ENCODE measurements at places on chromosomes 3 and 15.

DNA sequence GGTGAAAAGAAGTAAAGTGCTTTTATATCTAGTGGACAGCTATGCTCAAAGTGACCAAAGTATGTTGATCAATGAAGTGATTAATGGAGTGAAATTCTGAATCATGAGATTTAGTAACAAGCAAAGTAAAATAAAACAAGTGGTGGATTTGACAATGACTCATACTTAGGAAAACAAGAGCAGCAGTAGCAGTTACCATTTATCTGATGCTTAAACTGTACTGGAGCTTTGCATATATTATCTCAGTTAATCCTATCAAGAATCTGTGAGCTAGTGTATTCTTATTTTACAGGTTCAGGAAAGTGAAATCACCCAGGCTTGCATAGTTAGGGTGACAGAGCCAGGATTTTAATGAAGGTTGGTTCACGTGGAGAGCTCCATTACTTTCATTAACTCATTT lies 50.6 kb upstream of the SPATA16 start:
- no peak for DNase-seq

- DNase-seq, result no peak
Measured at GRCh38 chr3:61983479-61983878, 389.9 kb downstream of the FEZF2 start.

DNA sequence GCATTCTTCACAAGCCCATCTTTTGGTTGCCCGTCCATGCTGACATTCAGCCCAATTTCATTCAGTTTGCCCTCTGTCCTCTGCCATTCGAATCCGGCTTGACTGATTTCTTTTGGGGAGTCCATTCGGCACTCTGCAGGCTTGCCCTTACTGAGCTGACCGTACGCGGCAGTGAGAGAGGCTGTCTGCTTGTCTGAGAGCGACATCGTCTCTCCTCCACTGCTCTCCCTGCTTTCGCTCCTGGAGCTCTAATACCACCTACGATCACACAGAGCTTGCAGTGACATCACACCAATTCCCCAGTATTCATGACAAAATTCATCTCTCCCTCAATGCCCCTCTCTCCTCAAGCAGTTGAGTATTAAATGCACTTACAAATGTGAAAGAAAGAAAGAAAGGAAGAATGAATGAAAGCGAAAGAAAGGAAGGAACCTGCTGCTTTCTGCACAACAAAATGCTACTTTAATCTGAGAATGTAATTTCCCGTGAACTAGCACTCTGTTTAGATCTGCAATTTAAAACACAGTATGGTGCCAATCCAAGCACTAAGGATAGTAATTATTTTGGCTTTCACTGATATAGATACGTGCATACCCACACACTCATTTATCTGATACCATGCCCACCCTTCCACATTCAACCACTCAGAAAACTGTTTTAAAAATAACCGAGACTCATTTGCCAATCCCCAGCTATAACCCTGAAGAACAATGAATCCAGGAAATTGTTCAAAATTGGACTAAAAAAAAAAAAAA lies 89.5 kb downstream of the DHX30 start:
- no peak for DNase-seq

GRCh38 chr3:184345317-184346144 lies 8.1 kb downstream of the FAM131A start:
- DNase-seq, result no peak

GRCh38 chr15:77836121-77836692 lies 203.5 kb upstream of the LINGO1 start:
- DNase-seq, result no peak

- no peak for DNase-seq
Measured at GRCh38 chr3:191461113-191461595, at the start of gene PYDC2. TSS of gene PYDC2 (plus strand) at chr3:191461163. CDS start at chr3:191461163, 0 bp downstream.

DNA sequence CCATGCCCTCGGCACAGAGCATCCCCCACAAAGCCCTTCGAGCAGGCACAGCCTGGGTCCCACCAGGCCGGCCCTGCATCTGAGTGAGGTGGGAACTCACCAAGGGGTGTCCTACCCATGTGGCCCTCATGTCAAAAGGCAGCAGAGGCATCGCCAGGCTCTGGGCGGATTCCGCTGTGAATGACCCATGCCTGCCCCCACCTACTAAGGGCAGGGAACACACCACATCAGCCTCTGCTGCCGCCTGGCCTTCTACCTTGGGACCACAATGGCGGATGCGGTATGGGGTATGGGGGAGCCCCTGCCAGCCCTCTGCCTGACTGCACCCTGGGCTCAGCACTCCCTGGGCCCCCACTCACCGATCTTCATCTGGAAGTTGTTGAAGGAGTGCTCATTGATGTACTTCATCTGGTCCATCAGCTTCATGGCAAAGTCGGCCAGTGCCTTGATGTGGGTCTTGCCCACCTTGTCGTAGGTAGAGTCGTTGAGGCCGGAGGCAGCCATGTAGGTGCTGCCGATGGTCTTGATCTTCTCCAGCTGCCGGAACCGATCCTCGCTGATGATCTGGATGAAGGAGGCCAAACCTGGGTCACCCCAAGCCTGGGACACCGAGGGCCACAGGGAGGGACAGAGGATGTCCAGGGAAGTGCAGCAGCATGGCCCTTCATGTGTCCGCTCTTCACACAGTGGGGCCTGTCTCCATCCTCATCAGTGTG lies 87.8 kb downstream of the SEC22A start:
- DNase-seq, result no peak

DNA sequence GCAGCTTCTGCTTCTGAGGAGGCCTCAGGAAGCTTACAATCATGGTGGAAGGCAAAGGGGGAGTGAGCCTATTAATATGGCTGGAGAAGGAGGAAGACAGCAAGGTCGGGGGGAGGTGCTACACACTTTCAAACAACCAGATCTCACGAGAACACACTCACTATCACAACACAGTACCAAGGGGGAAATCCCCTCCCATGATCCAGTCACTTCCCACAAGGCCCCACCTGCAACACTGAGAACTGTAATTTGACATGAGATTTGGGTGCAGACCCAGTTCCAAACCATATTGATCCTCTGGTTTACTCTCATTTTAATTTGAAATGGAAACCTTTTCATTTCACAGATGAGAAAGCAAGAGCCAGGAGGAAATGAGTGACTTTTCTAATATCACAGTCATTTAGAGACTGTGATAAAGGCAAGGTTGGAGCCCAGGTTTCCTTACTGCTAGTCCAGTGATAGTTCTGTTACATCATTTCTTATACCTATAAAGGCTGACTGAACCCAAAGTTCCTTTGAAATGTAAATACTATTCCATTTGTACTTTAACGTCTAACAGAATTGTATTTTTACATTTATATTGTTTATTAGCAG lies 105.8 kb upstream of the GAP43 start:
- DNase-seq, result no peak

Measured in GF-D8 (cell line).